ENCODE measurements at places on chromosomes 16 and 17.

DNA sequence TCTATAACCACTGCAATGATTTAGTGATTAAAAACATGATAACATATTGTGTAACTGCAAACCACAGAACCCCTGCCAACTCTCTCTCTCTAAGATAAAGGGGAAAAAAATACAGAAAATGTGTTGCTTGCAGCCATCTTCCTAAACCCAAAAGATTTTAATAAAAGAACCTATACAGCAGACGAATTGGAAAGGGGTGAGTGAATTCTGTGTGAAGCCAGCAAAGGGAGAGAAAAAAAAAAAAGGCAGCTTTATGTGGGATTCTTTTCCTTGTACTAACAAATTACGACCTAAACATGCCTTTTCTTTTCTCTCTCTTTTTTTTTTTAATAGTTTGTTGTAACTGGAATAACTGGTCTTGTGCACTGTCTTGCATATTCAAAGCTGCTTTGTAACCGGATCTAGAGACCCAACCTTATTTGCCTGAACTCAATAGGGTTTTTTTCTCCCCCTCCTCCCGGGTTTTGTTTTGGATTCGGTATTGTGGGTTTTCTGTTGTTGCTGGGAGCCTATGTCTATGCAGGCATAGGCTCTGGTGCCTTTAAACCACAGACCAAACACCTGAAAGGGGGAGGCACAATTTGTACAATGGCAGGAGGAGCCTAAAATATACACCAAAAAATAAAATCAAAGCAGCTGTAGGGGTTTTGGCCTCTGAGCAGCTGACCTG lies 7.0 kb upstream of the ZFHX3 start:
- DNase-seq: no peak

DNA sequence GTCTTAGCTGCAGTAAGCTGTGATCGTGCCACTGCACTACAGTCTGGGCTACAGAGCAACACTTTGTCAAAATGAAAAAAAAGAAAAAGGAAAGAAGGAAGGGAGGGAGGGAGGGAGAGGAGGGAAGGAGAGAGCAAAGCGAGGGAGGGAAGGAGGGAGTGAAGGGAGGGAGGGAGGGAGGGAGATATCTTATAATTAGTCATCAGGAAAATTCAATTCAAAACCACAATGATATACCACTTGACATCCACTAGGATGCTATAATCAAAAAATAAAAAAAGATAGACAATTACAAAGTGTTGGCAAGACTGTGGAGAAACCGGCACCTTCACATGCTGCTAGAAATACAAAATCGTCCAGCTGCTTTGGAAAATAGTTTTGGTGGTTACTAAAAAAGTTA lies 93.8 kb downstream of the CDC27 start:
- DNase-seq: no peak

GRCh38 chr16:2919511-2920255 lies 8.0 kb downstream of the FLYWCH1 start:
- peak; percentile 45 for DNase-seq

- no peak for DNase-seq
Observed at GRCh38 chr16:2079991-2080390, 32.2 kb downstream of the TSC2 start.

DNA sequence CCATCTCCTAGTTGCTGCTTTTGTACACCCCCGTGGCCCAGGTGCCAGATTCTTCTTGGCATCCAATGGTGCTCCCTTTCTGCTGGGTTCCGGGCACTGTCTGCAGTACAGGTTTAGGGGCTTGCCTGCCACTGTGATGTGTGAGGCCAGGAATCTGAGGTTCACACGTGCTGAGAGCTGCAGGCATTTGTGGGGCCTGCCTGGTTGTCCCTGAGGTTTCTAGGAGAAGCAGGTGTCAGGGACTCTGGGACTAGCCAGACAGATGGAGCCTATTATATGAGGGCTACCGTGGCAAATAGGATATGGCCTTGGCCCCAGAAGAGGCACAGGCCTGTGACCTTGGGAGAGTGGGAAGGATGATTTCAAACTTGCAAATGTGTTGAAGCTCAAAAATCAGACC lies 29.3 kb downstream of the NDEL1 start:
- DNase-seq: no peak

- DNase-seq: peak; percentile 62
Observed at GRCh38 chr17:77374170-77374936, 233.6 kb downstream of the SEC14L1 start.

DNA sequence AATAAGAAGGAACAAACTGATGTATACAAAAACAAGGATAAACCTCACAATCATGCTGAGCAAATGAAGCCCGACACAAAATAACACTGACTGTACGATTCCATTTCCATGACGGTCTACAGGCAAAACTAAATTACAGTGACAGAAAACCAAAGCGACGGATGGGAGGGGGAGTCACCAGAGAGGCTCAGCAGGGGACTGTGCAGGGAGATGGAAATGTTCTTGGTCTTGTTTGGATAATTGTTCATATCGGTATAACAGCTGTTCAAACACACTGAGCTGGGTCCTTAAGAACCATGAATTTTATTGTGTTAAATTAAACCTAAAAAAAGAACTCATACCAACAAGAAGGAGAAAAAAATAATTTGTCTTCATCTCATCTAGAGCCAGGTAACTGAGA lies 97.8 kb downstream of the NXN start:
- DNase-seq: no peak

GRCh38 chr16:1884155-1884760 lies 12.3 kb upstream of the MEIOB start:
- DNase-seq: no peak

DNA sequence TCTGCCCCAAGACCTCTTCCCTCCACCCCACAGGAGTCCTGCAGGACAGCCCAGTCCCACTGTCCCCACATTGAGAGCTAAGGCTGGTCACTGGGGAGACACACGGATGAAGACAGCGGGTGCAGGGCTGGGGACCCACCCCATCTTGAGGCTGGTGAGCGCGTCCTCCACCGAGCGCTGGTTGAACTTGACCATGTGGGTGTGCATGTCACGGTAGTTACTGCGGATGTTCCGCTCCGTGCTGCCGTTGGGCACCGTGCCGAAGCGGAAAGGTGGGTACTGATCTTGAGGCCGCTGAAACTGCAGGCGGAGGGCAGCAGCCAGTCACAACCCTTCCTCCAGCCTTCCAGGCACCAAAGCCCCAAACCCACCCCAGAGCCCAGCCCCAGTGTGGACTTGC lies 13.1 kb downstream of the GRIN2C start:
- no peak for DNase-seq

DNA sequence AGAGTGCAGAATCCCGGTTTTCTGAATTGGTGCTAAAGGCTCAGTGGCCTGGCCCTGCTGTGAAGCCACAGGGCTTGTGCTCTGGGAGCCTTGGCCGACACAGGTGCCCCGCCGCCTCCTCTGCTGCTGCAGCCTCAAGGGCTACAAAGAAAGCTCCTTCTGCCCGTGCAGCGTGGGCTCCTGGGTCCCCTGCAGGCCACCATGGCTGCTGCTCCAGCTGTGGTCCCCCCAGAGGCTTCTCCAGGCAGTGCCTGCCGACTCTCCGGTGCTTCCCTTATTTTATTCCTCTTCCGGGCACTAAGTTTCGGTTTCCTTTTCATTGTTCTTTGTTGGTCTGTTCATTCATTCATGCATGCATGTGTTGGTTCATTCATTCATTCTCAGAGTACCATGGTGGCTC lies 53.1 kb downstream of the CMIP start:
- no peak for DNase-seq

DNA sequence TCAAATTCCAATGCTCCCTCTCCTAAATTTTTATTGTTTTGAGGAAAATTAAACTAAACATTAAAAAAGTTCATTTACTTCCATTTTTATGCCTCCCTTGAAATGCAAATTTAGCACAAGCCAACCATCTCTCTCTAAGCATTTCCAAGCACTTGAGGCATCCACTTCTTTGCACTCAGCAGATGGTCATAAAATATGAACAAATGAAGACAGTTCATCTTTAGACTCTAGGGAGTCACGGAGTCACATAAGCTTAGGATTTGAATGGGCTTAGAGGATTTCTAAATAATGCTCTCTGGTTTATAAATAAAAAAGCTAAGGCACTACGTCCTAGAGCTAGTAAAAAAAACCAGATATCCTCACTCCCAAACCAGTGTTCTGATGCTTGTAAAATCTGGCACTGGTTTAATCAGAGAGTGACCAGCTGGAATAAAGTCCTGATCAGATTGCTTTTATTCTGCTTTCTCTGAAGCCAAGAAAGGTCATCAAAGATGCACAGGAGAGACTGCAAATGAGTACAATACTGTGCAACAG lies 204.2 kb downstream of the CA10 start:
- no peak for DNase-seq

GRCh38 chr17:32445971-32446370 lies 1.7 kb downstream of the PSMD11 start:
- DNase-seq: no peak

GRCh38 chr16:48556913-48557351 lies 53.0 kb downstream of the N4BP1 start:
- DNase-seq: no peak

DNA sequence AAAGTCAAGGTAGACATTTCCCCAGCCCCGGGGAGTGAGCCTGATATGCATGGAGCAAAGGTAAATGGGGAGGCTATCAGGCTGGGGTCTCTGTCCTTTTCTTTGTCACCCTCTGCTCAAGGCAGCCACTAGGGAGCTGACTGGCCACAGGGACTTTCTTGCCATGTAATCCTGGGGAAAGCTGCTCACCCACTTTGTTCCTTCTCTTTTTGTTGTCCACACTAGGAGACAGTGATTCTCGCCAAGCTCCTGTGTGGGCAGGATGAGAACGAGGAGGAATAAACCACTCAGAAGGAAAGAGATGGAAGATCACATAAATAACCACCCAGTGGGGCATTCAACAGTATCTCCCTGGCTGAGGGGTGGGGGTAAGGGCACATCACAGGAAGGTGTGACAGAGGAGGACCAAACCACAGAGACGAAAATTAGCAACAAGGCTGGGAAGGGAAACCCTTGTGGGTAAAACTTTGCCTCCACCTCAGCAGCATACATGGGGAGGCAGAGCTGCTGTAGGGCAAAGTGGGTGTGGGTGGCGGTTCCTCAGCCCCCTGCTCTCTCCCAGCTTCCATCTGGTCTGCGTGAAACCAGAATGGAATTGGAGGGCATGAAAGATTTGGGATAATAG lies 26.2 kb upstream of the CCL1 start:
- no peak for DNase-seq

- no peak for DNase-seq
Observed at GRCh38 chr17:182050-182751, 751 bp upstream of the DOC2B start.

- no peak for DNase-seq
Observed at GRCh38 chr17:41907185-41907556, 11.6 kb downstream of the ACLY start.

DNA sequence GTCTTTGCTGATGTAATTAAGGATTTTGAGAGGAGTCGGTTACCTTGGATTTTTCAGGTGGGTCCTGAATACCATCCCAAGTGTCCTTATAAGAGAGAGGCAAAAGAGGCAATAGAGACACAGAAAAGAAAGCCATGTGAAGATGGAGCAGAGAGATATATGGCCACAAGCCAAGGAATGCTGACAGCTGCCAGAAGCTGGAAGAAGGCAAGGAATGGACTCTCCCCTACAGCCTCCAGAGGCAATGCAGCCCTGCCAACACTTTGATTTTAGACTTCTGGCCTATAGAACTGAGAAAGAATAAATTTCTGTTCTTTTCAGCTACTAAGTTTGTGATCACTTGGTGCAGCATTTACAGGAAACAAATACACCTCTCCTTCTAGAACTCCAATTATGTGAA lies 8.2 kb upstream of the RNFT1 start:
- DNase-seq: no peak

DNA sequence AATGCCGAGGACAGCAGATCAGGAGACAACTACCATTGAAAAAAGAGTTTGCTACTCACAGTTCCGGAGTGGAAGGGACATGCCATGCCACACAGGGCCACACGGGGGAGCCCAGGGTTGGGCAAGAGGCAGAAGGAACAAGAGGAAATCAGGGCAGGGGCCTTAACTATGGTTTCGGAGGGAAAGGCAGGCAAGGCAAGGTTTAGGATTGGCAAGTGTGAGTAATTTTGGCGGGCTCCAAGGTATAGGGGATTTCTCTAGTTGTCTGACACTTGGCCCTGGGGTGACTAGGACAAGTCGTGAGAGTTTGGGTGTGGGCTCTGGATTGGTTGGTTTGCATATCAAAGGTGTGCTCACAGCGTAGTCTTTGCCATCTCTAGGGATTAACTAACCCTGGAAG lies 27.0 kb upstream of the NTN1 start:
- DNase-seq: peak; percentile 14

DNA sequence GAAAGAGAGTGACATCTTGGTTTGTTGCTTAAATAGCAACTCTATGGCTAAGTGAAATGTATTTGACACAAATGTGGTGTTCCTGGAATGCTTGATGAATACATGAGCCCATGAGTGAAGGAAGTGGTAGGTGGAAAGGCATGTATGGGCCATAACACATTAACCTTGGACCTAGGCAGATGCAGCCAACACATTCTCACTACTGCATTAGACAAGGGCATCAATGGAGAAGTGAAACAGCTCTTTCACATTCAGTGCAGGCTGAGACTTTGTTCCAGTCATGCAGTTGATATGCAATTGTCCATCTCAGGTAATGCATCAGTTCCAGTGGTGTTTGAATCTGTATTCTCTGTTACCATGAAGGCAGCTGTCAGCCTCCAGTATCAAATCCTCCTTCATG lies 133.6 kb downstream of the HS3ST3B1 start:
- DNase-seq: no peak

DNA sequence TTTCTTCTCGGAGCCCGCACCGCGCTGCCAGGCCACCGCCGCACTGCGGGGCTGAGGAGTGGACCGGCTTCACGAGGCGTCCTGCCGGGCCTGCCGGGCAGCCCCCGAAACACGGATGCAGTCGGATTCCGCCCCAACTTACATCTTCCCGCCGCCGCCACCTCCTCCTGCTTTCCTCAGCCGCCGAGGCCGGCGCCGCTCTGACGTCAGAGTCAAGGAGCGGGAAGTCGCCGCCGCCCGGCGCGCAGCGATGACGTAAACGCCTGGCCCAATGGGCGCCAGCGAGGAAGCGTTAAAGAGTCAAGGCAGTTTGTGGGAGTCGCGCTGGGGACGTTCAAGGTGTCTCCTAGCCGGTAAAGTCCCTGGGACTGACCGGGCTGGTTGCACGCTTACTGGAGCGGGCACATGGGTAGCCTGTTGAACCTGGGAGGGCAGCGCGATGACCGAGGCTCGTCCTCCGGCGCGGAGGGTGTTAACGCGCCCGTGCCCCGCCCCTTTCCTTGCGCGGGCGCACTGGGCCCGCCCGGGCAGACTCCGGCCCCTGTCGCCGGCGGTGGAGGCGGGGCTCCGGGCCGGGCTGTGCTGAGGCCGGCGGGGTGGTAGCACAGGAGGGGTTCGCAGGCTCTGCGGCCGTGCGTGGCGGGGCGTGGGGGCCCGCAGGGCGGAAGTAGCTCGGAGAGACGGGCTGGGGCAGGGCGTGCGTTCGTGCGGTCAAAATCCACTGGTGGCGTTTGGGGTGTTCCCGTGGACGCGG lies at the start of gene RNPS1:
Gene RNPS1, minus strand, starts transcription at position 214 of the 754 bp plus-strand sequence. CDS start 3,483 bp downstream, outside the sequence.
- DNase-seq: peak; percentile 94

GRCh38 chr17:56309897-56310296 lies 156.6 kb downstream of the ANKFN1 start:
- DNase-seq: no peak

Measured in T follicular helper cell (primary cell).